ENCODE measurements at places on chromosomes 16 and 17. TPM values are rescaled to one million over a fixed set of nuclear protein-coding genes. Genes with fewer than 3 reads are reported as not detected.

The PSMB3 gene
- 27.7 TPM for total RNA-seq

- peaks cover 8% of the 10 kb centered on the region for H3K4me1 ChIP-seq
- H3K36me3 ChIP-seq = no peaks in the 10 kb centered on the region
- H3K27me3 ChIP-seq = no peaks in the 10 kb centered on the region
- H3K4me3 ChIP-seq = no peak overlapping the region
Measured at GRCh38 chr17:60615108-60615507, 15.1 kb downstream of the PPM1D start.

- H3K4me3 ChIP-seq = no peak overlapping the region
- H3K27ac ChIP-seq = no peak overlapping the region
- peaks cover 13% of the 10 kb centered on the region for H3K4me1 ChIP-seq
- no peaks in the 10 kb centered on the region for H3K36me3 ChIP-seq
Measured at GRCh38 chr17:42403150-42403549, 14.9 kb upstream of the STAT3 start.

DNA sequence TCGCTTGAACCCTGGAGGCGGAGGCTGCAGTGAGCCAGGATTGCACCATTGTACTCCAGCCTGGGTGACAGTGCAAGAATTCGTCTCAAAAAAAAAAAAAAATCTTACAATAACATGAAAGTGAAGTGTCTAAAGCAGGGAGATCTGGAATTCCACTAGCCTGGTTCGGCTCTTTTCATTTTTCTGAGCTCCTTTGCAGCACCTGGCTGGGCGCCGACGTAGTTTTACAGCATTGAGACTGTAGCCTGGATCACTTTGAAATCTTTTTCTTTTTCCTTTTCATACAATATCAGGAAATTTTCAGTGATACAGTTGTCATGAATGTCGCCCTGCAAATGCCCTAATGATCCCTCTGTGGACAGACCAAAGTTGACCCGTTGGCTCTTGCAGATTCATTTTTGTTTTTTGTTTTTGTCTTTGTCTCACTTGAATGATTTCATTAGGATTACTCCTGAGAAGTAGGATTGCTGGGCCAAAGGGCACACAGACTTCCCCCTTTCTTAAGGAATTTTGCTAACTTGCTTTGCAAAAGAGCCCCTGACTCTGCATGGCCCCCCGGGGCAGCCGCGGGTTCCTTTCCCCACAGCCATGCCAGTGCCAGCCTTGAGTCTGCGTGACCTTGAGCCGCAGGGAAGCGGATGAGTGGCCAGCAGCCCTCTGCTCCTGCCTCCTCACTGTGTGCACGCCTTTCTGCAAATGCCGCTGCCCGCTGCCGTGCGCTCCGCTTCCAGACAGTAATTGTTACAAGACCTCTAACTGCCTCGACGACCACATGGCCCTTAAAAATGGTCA, 28.0 kb downstream of the CRISPLD2 start:
- H3K27me3 ChIP-seq = no peaks in the 10 kb centered on the region
- no peaks in the 10 kb centered on the region for H3K36me3 ChIP-seq
- DNase-seq = no peak
- H3K4me3 ChIP-seq = no peak overlapping the region
- H3K4me1 ChIP-seq = no peaks in the 10 kb centered on the region

DNA sequence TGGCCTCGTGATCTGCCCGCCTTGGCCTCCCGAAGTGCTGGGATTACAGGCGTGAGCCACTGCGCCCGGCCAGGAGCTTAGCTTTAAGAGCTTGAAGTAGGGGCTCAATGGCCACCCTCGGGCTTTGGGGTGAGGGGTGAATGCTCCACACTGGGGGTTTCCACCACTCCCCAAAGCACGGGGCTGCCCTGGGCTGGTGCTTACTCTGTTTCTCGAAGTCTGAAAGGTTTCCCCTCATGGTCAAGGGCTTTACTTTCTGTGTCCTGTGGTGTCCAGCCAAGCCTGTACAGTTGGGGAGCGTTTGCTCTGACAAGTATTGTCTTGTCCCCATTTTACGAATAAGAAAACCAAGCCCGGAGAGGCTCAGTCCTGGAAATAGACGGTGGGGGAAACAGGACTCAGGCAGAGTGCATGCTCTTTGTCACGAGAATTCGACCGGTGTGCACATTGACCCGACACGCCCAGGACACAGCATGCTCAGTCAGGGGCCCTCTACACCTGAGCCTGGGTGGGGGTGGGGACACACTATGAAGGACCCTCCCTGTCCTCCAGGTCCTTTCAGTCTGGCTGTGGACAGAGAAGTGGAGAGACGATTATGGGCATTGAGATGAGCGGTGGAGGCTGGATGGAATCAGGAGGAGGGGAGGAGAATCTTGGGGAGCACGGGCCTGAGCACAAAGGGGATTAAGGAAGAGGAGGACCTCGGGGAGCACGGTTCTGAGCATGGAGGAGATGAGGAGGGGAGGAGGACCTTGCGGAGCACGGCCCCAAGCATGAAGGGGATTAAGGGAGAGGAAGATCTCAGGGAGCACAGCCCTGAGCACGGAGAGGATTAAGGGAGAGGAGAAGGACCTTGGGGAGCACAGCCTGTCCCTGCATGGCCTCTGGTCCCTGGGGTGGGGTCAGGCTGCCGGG, 7.5 kb downstream of the CD7 start:
- H3K4me1 ChIP-seq = no peaks in the 10 kb centered on the region
- DNase-seq = no peak
- no peaks in the 10 kb centered on the region for H3K36me3 ChIP-seq
- H3K27me3 ChIP-seq = no peaks in the 10 kb centered on the region

- no peaks in the 10 kb centered on the region for H3K27me3 ChIP-seq
- H3K4me3 ChIP-seq = no peak overlapping the region
- no peak for DNase-seq
- no peak overlapping the region for H3K27ac ChIP-seq
Measured at GRCh38 chr17:76535788-76536510, 1.6 kb downstream of the CYGB start.

Data from pancreas (tissue), 10 donors.